ENCODE measurements at places on chromosomes 11 and 22. TPM values are rescaled to one million over a fixed set of nuclear protein-coding genes. Genes with fewer than 3 reads are reported as not detected.

- DNase-seq = no peak
- H3K36me3 ChIP-seq = no peaks in the 10 kb centered on the region
- no peaks in the 10 kb centered on the region for H3K27me3 ChIP-seq
- peaks cover 4% of the 10 kb centered on the region for H3K4me1 ChIP-seq
- H3K4me3 ChIP-seq = no peak overlapping the region
Measured at GRCh38 chr11:118060869-118061268, 16.0 kb upstream of the TMPRSS4 start.

DNA sequence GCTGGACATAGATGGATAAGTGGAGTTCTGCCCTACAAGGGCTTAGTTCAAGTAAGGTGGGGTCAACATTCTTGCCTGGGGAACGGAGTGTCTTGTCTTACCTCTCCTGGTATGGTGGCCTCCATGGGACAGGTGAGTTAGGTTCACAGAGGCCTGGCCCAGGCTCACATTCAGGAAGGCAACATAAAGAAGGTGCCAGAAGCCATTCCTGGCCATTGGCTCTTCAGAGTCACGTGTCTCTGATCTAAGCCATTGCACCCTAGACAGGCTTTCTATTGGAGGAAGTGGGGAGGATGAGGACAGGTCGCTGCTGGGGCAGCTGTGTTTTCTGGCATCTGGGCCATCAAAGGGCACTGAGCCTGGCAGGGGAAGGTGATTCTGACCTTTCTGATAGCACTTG, 14.8 kb downstream of the LMO2 start:
- no peak overlapping the region for H3K27ac ChIP-seq
- no peak for DNase-seq
- no peak overlapping the region for H3K4me3 ChIP-seq

GRCh38 chr11:35148163-35148837, 9.3 kb downstream of the CD44 start:
- H3K4me3 ChIP-seq = no peak overlapping the region
- no peaks in the 10 kb centered on the region for H3K36me3 ChIP-seq
- peaks cover 42% of the 10 kb centered on the region for H3K4me1 ChIP-seq
- H3K27me3 ChIP-seq = peaks cover 6% of the 10 kb centered on the region
- no peak for DNase-seq

GRCh38 chr11:87603887-87604286, 566.2 kb downstream of the TMEM135 start:
- no peaks in the 10 kb centered on the region for H3K4me1 ChIP-seq
- H3K36me3 ChIP-seq = no peaks in the 10 kb centered on the region
- H3K27ac ChIP-seq = no peak overlapping the region
- DNase-seq = no peak

DNA sequence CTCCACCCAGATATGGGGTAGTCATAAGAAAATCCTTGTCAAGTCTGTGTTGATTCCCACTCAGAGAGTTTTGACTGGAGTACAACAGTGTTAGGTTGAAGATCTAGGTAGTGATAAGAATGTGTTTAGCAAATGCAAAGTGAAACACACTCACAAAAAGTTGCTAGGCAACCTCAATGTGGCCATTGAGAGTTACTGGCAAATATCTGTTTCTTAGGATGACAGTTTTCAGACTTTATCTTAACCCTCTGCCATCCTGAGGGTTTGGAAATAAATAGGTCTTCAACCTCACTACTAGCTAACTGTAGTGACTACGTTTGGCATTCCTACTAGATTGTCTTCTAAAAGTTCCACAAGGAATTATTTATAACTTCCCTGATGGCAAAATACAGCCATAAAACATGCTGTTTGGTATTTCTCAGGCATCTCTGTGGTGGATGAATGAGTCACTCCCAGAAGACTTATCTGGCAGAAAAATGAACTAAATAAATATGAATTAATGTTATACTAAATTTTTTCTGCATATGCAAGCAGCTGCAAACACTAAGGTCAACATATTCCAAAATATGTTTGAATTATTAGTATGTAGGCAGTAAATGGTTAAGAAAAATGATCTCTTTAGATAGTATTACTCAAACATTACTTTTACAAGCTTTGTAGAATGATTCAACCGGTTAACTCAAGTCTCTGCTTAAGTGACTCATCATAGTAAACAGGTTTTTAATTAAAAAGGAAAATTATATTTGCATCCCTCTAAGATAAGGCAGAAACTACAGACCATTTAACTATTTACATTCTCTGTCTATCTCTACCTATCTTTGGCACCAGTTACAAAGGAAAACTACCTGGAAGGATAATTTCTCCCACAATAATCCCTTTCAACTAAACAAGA, 17.1 kb upstream of the SYTL2 start:
- no peak for DNase-seq
- no peaks in the 10 kb centered on the region for H3K36me3 ChIP-seq
- no peak overlapping the region for H3K4me3 ChIP-seq

DNA sequence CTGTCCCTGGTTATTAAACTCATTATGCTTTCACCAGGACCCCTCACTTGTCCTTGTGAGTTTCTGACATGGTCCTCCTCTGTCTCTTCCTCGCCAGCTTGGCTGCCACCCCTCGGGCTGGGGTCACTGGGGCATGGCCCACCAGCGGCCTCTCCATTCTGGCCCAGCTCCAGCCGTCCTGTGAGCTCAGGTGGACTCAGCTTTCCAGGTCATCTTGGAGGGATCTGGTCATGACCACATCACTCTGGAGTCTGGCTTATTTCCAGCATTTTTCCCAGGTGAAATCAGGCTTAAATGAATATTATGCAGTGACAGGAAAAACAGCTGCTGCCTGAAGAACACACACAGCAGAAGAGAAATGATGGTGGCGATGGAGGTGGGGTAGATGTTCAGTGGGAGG, 224.5 kb downstream of the ADAMTS15 start:
- H3K36me3 ChIP-seq = no peaks in the 10 kb centered on the region
- peaks cover 9% of the 10 kb centered on the region for H3K4me1 ChIP-seq
- DNase-seq = no peak
- H3K27me3 ChIP-seq = no peaks in the 10 kb centered on the region

GRCh38 chr11:92627615-92628256, 341.7 kb upstream of the MTNR1B start:
- H3K4me3 ChIP-seq = no peak overlapping the region
- DNase-seq = no peak
- H3K4me1 ChIP-seq = peaks cover 18% of the 10 kb centered on the region
- no peaks in the 10 kb centered on the region for H3K36me3 ChIP-seq
- H3K27me3 ChIP-seq = no peaks in the 10 kb centered on the region

DNA sequence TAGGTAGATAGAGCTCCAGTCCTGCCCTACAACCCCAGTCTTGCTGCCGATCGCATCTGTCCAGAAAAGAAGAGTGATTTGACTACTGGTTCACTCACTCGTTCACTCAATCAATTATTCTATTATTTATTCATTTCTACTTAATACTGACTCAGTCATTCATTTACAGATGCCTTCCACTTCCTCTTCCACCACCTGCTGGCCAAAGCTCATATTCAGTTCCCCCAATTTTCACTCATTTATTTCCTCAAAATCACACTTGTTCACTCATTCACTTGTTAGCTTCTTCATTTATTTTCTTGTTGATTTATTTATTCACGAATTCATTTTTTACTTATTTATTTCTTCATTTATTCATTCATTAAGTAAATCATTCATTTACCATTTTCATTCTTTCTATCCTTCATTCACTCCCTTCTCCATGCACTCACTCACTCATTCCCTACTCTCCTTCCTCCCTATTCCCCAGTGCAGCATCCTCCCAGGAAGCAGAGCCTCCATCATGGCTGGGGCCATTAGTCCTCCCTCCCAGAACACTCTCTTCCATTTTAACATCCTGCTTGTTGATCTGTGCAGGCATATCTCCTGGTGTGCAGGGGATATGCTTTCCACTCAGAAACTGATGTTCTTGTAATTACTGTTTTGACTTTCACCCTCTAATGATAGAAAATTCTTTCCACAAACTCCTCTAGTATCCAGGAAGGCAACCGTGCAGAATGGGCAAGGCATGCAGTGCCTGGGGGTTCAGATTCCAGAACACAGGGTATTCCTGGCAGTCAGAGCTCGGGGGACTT, 281.0 kb downstream of the TENM4 start:
- DNase-seq = no peak
- no peaks in the 10 kb centered on the region for H3K36me3 ChIP-seq
- H3K27me3 ChIP-seq = no peaks in the 10 kb centered on the region
- no peak overlapping the region for H3K27ac ChIP-seq
- no peak overlapping the region for H3K4me3 ChIP-seq
- H3K4me1 ChIP-seq = 0 out of 2 replicates have a peak, but pooled peaks cover 3% of the 10 kb centered on the region

- peaks cover 65% of the 10 kb centered on the region for H3K27me3 ChIP-seq
- no peak overlapping the region for H3K4me3 ChIP-seq
- peak; percentile 72 for DNase-seq
- no peaks in the 10 kb centered on the region for H3K36me3 ChIP-seq
- no peak overlapping the region for H3K27ac ChIP-seq
Measured at GRCh38 chr22:22955866-22956535, 68.4 kb downstream of the IGLL5 start.

DNA sequence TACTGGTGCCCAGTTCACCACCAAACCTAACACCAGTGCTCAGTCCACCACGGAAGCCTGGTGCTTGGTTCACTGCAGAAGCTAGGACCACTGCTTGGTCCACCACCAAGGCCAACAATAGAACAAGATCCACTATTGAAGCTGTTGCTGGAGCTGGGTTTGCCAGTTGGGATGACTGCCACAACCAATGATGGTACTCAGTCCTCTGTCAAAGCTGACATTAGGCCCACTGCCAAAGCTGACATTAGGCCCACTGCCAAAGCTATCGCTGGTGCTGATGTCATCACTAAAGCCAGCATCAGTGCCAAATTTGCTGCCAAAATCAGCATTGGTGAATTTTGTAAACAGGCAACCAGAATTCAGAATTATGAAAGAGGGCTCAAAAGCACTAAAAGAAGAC, 1850.2 kb upstream of the RAG2 start:
- no peak for DNase-seq
- H3K27ac ChIP-seq = no peak overlapping the region
- peaks cover 3% of the 10 kb centered on the region for H3K27me3 ChIP-seq

DNA sequence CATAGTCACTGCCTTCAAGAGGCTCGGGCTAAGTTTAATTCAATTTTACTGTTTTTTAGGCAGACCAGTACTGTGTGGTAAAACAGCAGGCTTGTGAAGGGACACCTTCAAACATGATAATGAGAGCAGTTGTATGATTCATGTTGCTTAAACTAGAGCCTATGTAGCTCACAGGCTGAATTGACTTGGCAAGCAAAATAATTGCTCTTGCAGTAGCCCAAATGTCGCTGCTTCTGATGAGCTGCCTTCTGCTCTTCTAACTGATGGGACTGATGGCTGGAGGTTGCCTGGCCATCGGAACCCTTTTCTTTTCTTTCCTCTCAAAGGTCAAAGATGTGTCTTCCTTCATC, 137.6 kb downstream of the MAML2 start:
- H3K4me3 ChIP-seq = no peak overlapping the region
- DNase-seq = no peak
- peak overlapping the region; percentile 19 for H3K27ac ChIP-seq
- peaks cover 63% of the 10 kb centered on the region for H3K4me1 ChIP-seq

Gene GGTLC2
- total RNA-seq = not detected

Gene CAPN5
- 24.3 TPM for total RNA-seq

Gene MS4A15
- 0.39 TPM for total RNA-seq

Gene CTSW
- total RNA-seq = not detected

Gene OR5D14
- total RNA-seq = not detected

Gene MPEG1
- 0.05 TPM for total RNA-seq

Gene SHANK2
- 64.8 TPM for total RNA-seq

Gene ADM
- total RNA-seq = 40.8 TPM

Gene THAP12
- 27.4 TPM for total RNA-seq

Gene OR52I2
- total RNA-seq = not detected

Data from WTC11 (cell line).